NCI-H748 treated with DMSO at 0.1 percent for 48 hours (cell line): ENCODE measurements at places on chromosomes 5 and 9.

DNA sequence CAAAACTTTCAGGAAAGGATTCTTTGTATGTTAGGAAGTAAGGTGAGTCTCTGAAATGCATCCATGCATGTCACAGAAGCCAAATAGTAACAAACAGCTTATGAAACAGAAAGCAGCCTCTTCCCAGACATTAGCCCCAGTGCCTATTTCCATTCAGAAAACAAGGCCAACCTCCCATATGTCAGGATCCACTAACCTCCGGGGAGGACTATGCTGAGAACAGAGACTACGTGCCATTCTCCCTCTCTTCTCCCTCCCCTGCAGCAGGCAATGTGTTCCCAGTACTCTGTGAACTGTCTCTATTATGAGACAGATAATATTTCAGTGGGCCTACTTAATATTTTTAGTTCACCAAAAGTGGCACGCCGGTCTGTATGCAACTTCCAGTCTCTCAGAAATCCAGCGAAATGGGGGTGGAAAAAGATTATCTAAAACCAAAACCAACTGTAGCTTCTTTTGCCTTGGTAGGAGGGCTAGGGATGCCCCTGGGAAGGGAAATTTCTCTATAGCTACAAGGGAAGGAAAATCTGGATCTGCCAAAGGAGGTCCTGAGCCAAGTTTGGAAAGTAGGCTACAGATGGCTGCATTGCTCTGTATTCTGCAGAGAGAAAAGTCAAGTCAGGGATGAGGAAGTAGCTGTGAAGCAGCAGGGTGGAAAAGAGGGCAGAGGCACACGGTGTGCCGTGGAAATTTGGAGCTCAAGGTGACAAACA lies 42.0 kb downstream of the VLDLR start:
- no peak for DNase-seq

- DNase-seq: no peak
Observed at GRCh38 chr9:87290241-87291052, 207.2 kb upstream of the DAPK1 start.

- DNase-seq: no peak
Observed at GRCh38 chr5:108505608-108506007, 123.7 kb upstream of the FBXL17 start.

GRCh38 chr9:86201474-86202337 lies 57.8 kb downstream of the C9orf153 start:
- no peak for DNase-seq

DNA sequence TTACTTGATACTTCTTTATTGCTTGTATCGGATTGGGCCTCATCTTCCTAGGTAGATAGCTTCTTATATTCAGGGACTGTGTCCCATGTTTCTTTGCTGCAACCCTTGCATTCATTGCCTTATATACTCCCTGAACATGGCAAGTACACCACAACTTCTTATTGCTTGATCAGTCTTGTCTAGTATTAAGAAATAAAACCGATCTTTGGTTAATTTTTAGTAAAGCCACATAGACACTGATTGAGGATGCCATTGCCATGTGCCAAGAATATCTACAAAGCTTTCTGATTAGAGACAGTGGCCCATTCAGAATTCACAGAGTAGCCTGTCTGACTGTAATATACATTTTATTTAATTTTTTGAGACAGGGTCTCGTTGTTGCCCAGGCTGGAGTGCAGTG lies 34.7 kb upstream of the ANKRD55 start:
- no peak for DNase-seq

- DNase-seq: no peak
Observed at GRCh38 chr5:133202066-133202665, 150.4 kb downstream of the HSPA4 start.

DNA sequence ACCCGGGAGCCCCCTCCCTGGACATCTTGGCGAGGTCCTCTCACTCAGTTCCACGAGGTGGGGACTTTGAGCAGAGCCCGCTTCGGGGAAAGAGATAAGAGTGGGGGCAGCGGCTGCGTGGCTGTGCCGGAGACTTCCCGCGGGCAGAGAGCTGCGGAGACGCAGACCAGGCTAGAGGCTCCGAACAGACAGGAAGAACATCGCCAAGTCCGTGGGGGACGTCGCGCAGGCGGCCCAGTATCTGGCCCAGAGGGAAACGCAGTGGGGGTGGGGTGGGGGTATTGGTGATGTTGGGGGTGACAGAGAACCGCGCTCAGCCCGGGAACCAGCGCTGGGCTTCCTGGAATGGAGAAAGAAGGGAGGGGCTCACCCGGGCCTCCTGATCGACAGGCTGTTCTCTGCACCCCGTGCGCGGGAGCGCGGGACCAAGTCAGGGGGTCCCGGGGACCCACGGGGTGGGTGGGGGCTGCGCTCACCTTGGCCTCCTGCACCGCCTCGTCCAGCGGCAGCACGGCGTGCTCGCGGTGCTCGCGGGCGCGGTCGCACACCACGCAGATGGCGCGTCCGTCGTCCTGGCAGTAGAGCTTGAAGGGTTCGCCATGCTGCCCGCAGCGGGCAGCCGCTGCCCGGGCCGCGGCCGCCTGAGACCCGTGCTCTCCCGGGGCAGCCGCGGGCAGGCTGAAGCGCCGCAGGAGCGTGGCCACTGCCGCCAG lies 727 bp downstream of the TRIM7 start:
- DNase-seq: no peak

- DNase-seq: no peak
Observed at GRCh38 chr5:131682826-131683225, 47.8 kb upstream of the RAPGEF6 start.

DNA sequence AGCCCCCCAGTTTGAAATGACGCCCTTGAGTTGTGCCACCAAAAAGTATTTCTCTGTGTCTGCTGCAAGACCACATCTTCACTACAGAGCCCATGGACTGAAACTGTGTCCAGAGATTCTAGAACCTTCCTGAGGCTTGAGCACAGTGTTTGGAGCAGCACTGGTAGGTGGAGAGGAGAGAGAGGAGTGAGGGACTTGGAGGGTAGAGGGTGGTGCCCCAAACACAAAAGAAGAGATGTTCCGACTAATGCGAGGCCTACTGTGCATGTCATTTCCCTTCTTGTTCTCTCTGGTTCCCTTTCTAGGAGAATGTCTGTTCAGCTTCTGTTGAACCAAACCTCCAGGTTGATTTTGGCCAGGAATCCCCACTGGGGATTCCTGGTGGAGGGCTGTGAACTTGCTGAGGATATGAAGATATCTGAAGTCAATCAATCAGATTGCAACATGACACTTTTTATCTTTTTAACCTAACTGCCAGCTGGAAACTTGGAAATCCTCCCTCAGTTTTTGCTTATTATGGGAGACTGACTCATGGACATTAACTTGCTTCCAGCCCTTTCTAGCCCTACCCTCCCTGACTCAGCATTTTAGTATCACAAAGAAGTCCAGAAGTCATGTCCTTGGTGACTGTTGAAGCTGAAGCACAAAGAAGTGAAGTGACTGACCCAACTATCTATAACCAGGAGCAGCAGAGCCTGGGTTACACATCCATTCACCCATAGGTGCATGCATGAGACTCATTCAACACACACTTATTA lies 154.5 kb downstream of the NR3C1 start:
- no peak for DNase-seq

DNA sequence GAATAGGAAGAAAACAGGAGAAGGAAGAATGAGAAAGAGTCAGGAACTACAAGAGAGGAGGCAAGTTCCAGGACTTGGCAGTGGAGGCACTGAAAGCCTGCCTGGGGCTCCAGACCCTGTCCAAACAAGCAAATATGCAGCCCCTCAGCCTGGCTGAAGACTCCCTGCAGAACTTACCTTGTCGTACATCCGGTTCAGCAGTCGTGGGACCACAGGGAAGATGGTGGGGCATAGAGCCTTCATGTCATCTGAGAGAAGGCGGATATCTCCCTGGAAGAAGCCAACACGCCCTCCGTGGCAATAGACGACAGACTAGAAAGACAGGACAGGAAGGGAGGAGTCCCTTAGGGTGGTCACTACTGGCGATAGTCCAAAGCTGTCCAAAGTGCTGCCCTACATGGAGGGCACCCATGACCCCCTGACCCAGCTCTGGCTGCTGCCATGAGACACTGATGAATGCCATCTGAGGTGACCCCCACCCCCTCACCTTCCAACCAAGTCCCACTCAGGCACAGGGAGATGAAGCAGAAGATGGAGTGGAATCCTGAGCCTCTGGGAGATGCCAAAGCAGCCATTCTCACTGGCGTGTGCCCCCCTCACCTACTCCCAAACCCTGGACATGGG lies 27.7 kb upstream of the MEIKIN start:
- no peak for DNase-seq

DNA sequence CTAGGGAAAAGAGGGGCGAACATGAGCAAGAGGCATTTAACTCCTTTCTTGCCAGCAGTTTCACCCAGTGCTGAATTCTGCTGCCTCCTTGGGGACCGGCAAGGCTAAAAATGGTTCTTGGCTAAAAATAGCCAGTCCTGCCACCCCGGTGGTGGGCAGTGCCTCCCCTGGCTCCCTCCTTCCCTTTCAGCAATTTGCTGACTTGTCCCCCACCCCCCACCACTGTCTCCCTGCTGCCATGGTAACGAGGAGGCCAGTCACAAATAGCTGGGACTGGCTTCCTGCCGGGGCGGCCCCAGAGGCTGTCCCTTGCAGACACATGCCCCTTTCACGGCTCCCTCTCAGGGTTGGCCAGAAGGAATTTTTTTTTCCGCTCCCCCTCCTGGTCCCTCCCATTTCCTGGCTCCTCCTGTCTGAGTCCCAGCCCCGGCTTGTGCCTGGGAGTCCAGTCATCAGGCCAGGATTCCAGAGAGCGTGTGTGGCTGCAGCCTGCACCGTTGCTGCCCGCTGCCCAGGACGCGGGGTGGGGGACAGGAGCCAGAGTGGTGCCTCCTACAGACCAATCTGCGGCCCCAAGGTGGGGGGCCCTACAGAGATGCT lies 130.3 kb downstream of the RGS3 start:
- no peak for DNase-seq

- DNase-seq: peak; percentile 18
Observed at GRCh38 chr5:132557478-132558172, 848 bp downstream of the RAD50 start.

DNA sequence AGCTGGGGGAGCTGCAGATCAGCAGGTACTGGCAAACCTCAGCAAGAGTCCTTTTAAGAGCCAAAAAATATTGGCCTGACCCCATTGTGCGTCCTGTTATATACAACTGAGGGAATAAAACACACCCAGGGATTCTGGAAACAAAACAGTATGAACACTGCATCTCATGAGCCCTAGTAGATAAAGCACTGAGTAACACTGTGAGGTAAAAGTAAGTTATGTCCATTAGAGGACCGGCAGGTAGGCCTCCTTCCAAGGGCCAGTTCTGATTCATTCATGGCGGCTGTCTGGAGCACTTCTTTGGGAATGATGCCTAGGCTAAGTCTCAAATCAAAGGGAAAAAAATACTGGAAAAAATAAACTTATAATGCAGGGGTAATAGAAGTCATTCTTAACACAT lies 64.9 kb downstream of the PDE4D start:
- no peak for DNase-seq

- no peak for DNase-seq
Observed at GRCh38 chr9:131598121-131598520, 52.8 kb downstream of the PRRT1B start.

- no peak for DNase-seq
Observed at GRCh38 chr9:33852216-33852826, 35.4 kb downstream of the UBE2R2 start.

- no peak for DNase-seq
Observed at GRCh38 chr5:71976449-71976848, 130.8 kb upstream of the MAP1B start.

GRCh38 chr5:111262153-111262552 lies 38.0 kb downstream of the CAMK4 start:
- DNase-seq: no peak

- DNase-seq: no peak
Observed at GRCh38 chr9:98883276-98883675, 60.4 kb upstream of the COL15A1 start.

- no peak for DNase-seq
Observed at GRCh38 chr9:12815888-12816287, 41.1 kb downstream of the LURAP1L start.

GRCh38 chr9:88312045-88312444 lies 76.2 kb upstream of the SPIN1 start:
- DNase-seq: no peak

DNA sequence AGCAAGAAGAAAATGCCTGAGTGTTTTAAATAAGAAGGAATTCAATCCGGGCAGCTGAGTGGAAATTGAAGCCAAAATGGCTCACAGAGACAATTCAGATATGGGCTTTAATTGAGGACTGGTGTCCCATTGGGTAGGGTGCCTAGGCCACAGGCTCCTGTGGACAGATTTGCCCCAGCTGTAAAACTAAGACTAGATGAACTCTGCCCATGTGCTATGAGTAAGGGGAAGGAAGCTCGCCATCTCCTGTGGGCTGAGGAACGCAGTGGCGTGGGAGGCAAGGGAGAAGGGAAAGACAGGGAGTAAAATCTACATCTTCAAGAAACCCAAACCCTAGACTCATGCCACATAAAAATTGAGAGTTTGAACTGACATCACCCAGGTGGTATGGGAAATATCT lies 66.1 kb downstream of the KLHL3 start:
- DNase-seq: no peak

DNA sequence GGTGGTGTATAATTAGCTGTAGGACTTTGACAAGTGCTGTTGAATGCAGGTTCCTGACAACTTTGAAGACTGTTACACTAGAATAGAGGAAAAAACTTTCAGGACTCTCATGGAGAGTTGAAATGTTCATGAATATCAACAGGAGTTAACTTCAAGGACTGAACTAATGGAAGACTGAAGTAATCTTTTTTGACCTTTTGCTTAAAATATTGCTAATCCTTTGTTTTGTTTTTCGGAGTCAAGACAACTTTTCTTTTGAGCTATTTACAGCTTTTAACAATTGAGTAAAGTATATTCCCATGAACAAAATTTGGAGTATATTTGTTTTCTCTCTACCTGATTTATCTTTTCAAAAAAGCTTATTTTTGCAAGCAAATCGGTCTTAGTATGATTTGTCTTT lies 34.1 kb upstream of the MTMR12 start:
- no peak for DNase-seq

GRCh38 chr9:137194388-137194787 lies 5.9 kb downstream of the SSNA1 start:
- DNase-seq: no peak

DNA sequence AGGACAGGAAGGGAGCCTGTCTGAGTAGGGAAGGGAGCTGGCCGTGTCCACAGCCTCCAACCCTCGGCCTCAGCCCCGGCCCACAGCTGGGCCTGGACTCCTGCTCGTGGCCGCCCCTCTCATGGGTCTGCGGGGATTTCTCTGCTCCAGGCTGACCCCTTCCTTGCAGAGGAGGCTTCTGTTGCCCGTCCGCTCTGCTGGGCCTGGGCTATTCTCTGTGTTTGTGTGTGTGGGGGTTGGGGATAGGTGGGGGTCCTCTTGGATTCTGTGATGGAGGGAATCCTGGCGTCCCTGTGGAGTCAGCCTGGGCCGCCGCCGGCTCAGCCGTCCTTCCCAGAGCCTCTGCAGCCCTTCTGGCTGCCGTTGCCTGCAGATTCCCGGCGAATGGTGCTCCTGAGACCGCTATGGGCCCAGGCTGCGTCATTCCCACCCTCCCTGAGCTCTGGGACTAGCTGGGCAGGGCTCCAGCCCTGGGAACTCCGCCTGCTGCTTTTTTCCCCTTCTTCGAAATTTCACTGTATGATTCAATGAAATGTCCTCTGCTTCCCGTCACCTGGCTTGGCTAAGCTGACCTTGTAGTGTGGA lies 64.2 kb downstream of the FGF18 start:
- DNase-seq: no peak

GRCh38 chr5:134547999-134548658 lies 22.7 kb downstream of the JADE2 start:
- DNase-seq: no peak
